Ovary (tissue), 10 donors: ENCODE measurements at places on chromosomes 6 and 20. TPM values are rescaled to one million over a fixed set of nuclear protein-coding genes. Genes with fewer than 3 reads are reported as not detected.

OR12D3 gene
- total RNA-seq = not detected

- no peak for DNase-seq
Measured at GRCh38 chr20:60883496-60883895, 368.6 kb upstream of the CDH4 start.

DNA sequence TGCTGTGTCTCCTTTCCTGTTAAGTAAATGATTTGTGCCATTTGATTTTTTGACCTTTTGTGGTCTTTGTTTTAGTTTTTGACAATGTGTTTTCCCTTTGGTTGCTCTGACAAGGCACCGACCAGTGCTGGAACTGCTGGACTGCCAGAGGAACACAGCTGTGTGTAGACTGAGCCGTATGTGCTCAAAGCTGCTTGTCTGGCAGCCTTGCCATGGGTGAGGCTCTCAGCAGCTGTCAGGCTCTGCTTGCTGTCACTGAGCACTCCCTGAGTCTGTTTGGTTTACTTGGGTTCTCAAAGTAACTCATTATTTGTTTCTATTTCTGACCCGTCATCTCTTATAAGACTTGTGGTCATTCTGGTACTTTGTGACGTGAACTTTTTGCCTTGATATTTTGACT is 15.1 kb upstream of the SNRPB start:
- no peak for DNase-seq

GRCh38 chr6:44667226-44667625 is 279.7 kb downstream of the CDC5L start:
- DNase-seq = no peak

DNA sequence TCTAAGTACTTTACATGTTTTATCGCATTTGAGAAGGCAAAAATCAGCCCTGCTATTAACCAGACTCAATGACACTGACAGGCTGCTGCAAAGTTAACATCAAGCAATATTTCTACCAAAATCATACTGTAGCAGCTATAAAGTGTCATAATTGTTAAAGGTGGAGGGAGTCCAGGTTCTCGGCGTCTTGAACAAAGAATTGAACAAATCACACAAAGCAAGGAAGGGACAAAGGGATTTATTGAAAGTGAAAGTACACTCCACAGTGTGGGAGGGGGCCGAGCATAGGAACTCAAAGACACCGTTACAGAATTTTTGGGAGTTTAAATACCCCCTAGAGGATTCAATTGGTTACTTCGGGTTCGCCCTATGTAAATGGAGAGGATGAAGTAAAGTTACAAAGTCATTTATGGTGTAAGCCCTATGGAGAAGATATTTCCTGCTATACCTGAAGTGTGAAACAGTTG is 12.9 kb upstream of the ZNF391 start:
- DNase-seq = no peak
